Activated CD4-positive, alpha-beta T cell treated with anti-CD3 and anti-CD28 coated beads, Interleukin-2, amount 10 ng/mL, durations not matched to agents 24 days and 14 days (primary cell): ENCODE measurements at places on chromosomes 2 and 18. TPM values are rescaled to one million over a fixed set of nuclear protein-coding genes. Genes with fewer than 3 reads are reported as not detected.

DNA sequence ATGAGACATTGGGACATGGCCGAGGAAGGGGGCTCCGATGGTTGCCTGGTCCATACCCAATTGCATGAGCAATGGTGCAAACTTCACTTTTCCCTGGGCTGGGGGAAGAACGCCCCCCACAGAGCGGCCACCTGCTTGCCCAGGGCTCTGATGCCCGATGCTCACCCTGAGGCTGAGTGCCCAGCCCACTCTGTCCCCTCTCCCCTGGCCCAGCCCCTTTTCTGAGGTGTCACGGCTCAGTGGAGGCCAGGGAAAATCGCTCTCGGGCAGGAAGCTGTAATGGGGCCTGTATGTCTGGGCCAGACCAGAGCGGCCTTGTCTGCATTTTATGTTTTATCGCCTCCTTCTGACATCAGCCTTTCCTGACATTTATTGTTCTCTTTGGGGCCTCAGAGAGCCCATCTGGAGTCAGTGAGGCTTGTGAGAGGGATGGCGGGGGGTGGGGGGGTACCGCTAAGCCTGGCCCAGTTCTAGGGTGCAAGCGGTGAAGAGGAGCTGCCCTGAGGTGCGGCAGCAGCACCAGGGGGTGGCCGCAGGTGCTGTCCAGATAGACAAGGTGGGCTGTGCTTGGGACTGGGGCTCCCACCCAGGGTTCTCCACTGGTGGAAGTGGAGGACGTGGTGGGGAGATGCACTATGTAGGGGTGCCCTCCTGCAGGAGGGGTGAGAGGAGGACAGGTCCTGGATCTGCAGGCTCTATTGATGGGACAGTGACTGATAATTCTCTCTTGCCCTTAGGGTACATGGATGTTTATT is 46.2 kb downstream of the INHBB start:
- DNase-seq, result no peak

DNA sequence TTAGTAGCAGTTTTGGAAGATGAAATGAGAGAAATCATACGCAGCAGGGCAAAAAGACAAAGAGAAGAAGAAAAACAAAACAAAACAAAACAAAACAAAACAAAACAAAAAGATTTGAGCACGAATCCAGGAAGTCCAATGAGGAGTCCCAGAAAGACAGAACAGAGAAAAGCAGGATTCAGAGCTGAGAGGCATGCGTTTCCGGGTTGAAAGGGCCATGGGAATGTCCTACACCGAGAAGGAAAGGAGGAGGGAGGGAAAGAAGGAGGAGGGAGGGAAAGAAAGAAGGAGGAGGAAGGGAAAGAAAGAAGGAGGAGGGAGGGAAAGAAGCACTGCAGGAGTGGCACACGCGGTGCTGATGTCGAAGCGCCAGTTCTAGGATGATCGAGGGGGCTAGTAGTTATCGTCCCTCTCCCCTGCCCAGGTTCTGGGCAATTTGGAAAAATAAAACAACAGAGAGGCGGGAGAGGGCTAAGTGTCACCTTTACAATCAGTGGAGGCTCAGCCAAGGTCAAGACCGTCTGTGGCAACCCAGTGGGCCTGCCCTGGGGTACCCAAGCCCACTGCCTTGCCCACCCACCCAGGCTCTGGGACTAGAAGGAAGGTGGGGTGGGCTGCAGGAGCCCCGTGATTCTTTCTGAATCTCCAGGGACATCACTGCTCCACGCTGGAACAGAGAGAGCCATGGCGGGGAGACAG is 68.4 kb downstream of the TWIST2 start:
- DNase-seq, result no peak

LYPD1 gene
- not detected in 2 replicates for total RNA-seq

DNA sequence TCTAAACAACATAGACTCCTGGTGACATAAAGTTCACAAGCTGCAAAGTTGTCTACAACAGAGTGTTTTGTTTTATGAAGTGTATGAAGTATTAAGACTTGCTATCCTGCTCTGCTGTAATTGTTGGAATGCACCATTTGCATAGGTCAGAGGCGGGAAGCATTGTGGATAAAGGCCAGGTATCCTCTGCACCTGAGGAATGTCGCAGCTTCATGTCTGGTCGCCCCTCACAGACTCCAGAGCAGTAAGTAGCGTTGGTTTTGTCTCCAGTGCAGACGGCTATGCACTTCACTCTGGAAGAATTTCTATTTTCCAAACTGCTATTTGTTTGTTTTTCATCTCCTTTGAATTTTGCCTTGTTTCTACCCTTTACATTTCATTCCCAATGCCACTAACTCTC is 63.1 kb downstream of the UNC80 start:
- DNase-seq, result no peak

GRCh38 chr2:195477996-195478382 is 179.0 kb upstream of the SLC39A10 start:
- no peak for DNase-seq

DNA sequence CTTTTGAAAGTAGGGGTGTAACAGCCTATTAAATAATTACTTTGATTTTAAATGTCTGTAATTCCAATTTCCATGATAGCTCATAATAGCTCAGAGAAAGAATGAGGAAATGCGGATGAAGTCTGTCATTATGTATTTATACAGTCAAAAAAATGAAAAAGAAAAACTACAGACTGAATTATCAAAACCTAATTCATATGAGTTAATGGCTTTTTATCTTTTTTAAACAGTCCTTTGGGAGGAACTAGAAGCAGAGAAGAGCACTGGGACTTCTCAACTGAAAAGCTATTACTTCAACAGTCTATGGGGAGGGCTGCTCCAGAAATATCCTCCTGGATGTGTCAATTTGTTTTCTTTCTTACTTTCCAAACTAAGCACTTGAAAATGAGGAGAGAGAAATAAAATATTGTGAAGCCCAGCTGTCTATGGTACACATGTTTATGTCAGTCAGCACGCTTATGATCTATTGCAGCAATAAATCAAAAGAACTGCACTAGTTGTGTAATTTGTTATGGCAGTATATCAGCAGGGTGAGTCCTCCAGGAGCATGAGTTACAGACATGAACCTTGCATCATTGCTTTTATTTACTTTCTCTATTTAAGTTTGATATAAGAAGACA is 1550.2 kb downstream of the LRP1B start:
- no peak for DNase-seq

GRCh38 chr2:1801541-1801940 is 57.2 kb upstream of the PXDN start:
- DNase-seq, result no peak

DNA sequence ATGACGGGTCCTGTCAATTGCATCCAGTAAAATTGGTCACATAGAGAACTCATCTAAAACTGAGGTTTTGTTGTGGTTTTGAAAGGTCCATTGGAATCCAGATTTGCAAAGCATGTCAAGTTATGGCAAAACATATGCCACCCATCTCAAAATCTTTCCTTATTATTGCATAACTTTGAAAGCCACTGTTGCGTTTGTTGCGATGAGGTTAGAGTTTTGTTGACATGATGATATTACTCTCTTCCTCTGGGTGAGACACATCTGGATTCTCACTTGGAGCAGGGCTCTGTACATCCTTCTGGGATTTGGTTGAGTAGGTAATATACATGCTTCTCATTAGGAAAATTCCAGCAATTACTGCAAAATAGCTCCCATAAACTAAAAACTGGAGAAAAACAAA is 20.6 kb downstream of the SCYGR5 start:
- DNase-seq, result no peak

GKN2 gene
- total RNA-seq, result not detected in 2 replicates

DNA sequence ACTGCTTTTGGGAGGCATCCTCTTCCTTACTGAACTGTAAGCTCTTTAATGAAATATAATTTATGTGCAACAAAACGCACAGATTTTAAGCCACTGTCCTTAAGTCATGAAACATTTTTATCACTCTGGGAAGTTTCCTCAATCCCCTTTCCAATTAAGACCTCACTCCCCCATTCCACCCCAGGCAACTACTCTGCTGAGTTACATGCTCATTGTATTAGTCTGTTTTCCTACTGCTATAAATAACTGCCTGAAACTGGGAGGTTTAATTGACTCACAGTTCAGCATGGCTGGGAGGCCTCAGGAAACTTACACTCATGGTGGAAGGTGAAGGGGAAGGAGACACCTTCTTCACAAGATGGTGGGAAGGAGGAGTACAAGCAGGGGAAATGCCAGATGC is 46.5 kb upstream of the KCNE4 start:
- DNase-seq, result no peak

DNA sequence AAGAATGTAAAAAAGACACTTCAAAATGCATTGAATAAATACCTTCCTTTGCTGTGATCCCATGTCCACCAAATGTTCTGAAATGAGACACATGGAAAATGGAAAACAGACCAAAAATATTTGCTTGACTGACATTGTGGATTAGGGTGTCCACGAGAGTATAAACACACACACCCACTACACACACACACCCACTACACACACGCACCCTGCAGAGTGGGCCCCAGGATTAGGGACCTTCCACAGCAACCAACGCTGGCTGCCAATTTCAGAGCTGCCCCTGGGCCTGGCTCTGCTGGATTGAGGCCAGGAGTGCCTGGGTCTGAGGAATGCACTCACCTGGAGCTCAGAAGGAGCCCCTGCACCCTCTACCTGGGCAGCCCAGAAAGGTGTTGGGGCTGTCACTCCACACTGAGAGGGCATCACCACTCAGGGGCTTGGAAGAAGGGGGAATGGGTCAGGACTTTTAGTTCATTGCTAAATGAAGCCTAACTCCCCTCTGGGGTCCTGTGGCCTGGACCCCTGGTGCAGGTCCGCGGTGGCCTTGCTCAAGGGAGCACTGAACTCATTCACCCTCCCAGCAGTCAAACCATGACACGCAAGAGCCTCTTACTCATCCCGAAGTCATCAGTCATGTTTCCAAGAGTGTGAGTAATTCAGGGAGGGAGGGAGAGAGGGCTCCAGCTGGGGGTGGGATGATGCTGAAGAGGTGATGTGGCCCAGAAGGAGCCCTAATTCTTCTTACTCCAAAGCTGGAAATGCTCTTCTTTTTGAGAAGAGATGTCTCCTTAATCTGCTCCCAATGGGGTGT is 50.2 kb upstream of the PLB1 start:
- no peak for DNase-seq

GRCh38 chr2:72982219-72982618 is 64.9 kb downstream of the EMX1 start:
- no peak for DNase-seq

DNA sequence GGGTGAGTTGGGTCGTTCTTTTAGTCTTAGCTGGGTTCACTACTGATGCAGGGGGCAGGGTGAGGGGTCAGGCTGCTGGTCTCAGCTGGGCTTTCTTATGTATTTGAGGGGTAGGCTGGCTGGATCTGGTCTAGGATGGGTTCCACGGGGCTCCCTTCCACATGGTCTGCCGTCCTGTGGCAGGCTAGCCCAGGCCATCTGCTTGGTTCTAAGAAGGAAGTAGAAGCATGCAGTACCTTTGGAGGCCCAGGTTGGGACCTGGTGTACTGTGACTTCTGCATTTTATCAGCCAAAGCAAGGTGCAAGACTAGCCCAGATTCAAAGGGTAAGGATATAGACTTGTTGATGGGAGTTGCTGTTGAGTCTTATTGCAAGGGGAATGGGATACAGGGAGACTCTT is 35.5 kb upstream of the MGAT5 start:
- no peak for DNase-seq

- no peak for DNase-seq
Measured at GRCh38 chr18:53191634-53192033, 851.6 kb downstream of the DCC start.
